ENCODE measurements at places on chromosomes 7 and 10. TPM values are rescaled to one million over a fixed set of nuclear protein-coding genes. Genes with fewer than 3 reads are reported as not detected.

Gene SDK1
- 3.2 TPM for total RNA-seq

Gene ARMC10
- 21.4 TPM for total RNA-seq

Gene RPEL1
- total RNA-seq, result not detected

Gene FLNC
- total RNA-seq, result 244 TPM

Gene DNAJC1
- total RNA-seq, result 21.4 TPM

Gene KNDC1
- 1.3 TPM for total RNA-seq

Gene SFXN3
- 23.6 TPM for total RNA-seq

Gene CAMK1D
- 26.4 TPM for total RNA-seq

Gene TWIST1
- total RNA-seq, result 3.3 TPM

Gene PIP
- not detected for total RNA-seq

Gene PPP1R9A
- total RNA-seq, result 31.4 TPM

Gene CALHM1
- total RNA-seq, result not detected

Gene AGBL3
- 3.4 TPM for total RNA-seq

Gene SLC18A2
- 0.28 TPM for total RNA-seq

Gene SLC39A12
- total RNA-seq, result not detected

Gene DRGX
- total RNA-seq, result not detected

DNA sequence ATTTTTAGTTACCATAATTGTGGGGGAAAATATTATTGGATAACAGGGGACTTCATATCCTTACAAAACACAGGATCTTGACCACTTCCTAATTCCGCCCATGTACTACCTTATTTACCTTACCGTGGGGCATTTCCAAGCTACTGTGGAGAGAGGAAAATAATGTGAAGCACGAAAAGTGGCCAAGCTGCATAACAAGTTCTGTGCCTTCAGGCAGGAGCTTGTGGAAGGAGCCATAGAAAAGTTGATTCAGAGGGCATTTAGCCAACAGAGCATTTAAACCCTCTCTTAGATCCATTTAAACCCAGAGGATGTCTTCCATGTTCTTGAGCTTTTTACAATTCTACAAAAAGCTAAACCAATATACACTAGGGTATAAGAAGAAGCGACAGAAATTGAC, 41.6 kb downstream of the DNAJB9 start:
- DNase-seq, result no peak

- DNase-seq, result no peak
Measured at GRCh38 chr7:117839507-117839906, 33.7 kb downstream of the CTTNBP2 start.

DNA sequence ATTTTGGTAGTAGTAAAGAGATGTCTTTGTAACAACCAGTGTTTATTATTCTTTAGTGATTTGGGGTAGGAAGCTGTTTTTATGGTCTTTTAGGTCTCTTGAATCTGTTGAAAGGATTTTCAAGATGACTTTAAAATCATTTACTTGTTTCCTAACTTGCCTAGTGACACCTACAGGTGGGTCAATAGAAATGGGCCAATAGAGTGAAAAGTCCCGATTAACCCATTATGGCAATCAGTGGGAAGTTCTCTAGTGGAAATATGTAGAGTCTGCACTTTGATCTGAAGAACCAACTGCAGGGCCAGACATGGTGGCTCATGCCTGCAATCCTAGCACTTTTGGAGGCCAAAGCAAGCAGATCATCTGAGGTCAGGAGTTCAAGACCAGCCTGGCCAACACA, 374.7 kb upstream of the BMPER start:
- DNase-seq, result no peak

DNA sequence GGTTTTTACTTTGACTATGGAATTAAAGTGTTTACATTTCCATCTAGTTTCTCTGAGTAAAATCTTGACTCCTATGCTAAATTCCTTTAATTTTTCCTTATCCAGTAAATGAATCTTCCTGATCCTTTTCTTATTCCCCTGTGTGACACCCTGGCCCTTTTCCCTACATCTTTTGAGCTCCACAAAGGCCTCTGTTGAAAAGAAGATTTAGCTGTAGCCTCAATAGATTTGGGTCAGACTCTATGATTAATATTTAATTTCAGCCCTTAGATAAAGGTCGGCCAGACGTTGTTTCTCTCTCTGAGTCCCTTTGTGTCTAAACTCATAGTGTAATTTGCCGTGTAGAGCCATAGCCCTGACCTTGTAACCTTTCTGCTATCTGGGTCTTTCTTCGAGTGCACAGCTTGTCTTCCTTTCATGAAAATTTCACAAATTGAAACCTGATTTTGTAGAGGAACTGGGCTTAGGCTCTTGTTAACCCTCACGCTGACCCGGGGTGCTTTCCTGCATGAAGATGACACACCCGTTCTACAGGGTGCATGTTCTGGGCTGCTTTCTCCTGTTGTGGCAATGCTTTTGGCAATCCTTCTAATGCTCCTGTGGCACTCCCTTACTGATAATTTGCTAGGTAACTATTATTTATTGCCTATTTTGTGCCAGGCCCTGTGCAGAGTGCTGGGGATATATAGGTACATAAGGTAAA, 21.2 kb downstream of the LSMEM1 start:
- DNase-seq, result no peak

DNA sequence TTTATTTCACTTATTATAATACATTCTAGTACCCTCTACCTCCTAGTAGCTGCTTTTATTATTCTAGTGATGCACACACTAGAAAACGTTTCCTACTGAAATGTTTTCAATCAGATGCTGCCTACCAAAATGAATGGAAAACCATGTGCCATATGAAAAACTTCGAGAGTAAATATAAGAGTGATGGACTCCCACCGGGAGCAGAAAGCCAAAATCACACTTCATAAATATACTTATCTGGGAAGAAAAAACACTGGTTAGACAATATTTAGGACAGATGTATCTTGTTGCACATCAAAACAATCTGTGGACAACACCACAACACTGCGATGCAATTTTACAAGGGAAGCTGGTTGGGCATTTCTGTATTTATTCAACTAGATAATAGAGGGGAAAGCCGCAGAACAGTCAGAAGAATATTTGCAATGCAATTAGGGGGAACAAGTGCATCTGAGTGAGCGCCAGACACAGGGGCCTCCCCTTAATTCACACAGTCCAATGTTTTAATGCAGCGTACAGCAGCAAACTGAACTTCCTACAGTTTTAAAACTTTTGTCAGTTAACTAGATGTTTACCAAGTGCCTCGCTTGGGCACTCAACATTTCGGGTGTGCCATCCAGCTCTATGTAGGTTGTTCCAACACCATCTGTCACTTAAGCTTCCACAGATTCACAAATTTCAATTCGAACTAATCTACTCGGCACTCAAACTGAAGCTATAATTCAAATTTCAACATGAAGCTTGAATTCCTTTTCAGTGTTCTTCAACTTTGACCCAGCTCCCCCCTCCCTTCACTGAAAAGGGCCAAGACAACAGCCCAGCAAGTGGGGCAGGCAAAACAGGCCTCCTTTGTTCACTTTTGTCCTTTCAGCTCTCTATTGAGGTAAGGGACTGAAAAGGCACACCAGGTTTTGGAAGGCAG, 7.4 kb downstream of the NRCAM start:
- DNase-seq, result no peak

DNA sequence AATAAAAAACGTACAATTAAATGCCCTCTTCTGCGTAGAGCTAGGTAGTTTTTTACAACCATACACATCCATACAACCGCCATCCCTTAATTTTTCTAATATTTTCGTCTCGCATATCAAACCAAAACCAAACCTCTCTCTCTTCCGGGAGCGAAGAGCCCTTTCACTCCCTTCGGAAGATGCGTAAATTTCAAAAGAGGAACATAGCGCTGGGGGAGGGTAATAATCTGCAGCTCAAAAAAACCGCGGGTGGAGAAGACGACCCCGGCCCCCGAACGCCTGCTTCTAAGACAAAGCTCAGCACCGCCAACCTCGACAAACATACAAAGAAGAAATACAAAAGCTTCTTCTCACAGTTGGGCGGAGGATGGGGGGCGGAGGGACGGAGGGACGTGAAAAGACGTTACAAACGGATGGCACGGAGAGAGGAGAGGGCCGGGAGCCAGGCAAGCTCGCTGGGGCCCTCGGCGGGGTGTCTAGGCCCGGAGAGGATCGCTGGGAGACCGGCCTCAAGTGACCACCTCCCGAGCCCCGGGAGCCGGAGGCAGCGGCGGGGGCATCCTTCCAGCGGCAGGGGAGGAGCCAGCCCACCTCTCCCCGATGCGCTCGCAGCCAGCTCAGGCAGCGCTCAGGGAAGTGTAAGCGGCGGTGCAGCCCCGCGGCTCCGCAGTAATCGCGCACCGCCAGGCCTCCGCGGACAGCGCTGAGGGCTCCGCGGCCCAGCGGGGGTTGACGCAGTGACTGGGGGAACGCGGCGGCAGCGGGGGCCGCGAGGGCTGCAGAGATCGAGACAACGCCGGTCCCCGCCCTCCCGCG, 851 bp downstream of the MKRN1 start:
- peak; percentile 76 for DNase-seq

GRCh38 chr7:55381696-55382095, 16.6 kb downstream of the LANCL2 start:
- DNase-seq, result no peak

- DNase-seq, result no peak
Measured at GRCh38 chr10:88608052-88608732, 21.6 kb downstream of the LIPJ start.

GRCh38 chr10:4051641-4052151, 266.7 kb upstream of the KLF6 start:
- no peak for DNase-seq

GRCh38 chr10:75286901-75287300, 51.1 kb upstream of the COMTD1 start:
- no peak for DNase-seq

- DNase-seq, result peak; percentile 47
Measured at GRCh38 chr7:148697256-148698006, 1.3 kb upstream of the CUL1 start.

DNA sequence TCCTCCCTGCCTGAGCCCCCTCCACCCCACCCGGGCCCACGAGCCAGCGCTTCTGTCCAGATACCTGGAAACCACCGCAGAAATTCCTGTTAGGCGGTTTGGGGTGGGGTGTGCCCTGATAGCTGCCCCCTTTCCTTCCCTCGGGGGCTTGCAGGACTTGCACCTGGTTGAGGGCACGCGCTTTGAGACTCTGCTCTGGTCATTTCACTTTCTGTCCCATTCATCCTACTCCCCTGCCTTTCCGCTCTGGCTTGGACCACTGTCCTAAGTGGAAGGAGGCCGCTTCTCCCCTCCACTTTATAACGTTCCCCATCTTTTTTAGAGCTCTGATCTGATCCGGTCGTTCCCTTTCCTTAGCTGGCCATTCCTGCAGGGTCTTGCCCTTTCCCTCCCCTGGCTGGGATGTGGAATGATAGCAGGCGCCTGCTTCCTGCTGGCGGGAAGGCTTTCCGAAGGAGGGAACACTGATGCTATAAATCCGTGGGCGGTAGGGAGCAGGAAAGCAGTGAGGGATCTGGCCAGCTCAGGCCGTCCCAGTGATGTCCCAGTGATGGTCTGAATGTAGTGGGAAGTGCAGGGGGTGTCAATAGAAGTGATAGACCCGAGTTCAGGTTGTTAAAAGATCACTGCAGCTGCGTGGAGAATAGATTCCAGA, 852 bp upstream of the PRKAR1B start:
- no peak for DNase-seq

- DNase-seq, result no peak
Measured at GRCh38 chr7:96241855-96242254, 80.0 kb downstream of the SLC25A13 start.

GRCh38 chr10:21300551-21300950, 224.9 kb downstream of the SKIDA1 start:
- DNase-seq, result no peak

DNA sequence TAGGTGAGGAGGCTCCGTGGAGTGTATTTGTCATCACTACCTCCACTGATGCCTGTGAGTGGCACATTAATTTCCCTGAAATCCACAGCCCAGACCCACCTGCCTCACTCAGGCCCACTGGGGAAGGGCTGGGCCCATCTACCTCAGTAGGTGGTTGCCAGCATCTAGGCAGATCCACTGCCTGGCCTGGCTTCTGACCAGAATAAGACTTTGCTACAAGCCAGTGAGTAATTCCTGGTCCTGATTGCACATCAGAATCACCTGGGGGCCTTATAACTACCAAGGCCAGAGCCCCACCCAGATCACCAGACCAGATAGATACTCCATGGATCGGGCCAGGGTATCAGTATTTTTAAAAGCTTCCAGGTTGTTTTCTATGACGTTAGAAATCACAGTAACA, 37.5 kb upstream of the PLEKHA1 start:
- DNase-seq, result no peak

GRCh38 chr7:94656925-94657731, 1.2 kb upstream of the SGCE start:
- DNase-seq, result peak; percentile 31

DNA sequence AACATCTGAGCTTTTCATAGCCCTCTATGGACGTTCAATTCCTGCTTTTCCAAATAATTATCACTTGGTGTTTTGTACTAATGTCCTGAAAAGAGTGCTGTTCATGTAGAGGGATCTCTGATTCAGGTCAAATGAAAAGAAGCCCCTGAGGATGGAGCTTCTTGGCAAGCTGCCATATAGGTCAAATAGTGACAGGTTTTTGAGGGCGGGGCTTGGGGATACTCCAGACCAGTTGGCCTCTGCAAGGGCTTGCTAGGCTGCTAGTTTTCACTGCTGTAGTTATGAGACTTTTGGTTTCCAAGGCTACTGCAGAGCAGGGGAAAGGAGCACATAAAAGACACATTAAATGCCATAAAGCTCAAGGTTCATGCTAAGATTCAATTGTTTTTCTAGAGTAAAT, 257.2 kb upstream of the CACNA2D1 start:
- DNase-seq, result no peak

GRCh38 chr10:131947631-131948347, 33.9 kb downstream of the BNIP3 start:
- DNase-seq, result no peak

DNA sequence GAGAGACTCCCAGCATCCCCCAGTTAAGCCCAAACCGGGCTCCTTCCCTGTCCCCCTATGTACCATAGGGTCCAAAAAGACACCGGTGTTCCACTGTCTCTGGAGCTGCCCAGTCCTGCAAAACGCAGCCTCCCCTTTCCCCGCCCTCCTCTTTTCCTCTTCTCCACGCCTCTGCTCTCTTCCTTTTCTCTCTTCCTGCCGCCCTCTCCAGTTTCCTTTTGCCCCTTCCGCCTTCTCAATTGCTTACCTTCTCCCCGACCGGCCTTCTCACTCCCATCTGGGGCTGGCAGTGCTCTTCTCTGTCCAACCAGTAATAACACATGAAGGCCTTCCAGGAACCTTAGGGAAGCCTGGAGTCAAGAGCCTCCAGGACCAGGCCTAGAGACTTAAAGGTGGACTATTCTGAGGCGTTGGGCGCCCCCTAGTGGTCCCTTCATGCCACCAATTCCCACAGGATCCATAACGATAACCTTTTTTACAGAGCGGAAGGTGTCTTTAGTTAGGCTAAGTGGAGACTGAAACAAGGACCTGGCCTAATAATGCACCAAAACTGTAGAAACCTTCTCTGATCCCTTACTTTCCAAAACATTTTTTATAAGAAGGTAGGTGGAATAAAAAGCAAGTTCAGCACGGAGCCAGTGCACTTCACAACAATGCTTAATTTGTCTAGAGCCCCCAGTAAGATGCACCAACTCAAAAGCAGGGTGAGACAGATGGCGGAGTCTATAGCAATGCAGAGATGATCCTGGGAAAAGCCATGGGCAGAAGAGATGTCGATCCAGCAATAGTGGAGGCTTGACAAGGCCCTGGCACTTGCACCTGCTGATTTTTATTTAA, 27.2 kb upstream of the MSRB2 start:
- DNase-seq, result peak; percentile 80

- DNase-seq, result no peak
Measured at GRCh38 chr10:4181621-4182049, 396.6 kb upstream of the KLF6 start.

GRCh38 chr10:34555653-34556052, 259.4 kb downstream of the PARD3 start:
- DNase-seq, result no peak
